Activated CD4-positive, alpha-beta T cell treated with anti-CD3 and anti-CD28 coated beads, Interleukin-2, amount 50 U/mL, for 48 hours (primary cell): ENCODE measurements at places on chromosomes 2 and 18.

- no peak for DNase-seq
These were observed 18.6 kb upstream of the PDE1A start for GRCh38 chr2:182445391-182445965.

DNA sequence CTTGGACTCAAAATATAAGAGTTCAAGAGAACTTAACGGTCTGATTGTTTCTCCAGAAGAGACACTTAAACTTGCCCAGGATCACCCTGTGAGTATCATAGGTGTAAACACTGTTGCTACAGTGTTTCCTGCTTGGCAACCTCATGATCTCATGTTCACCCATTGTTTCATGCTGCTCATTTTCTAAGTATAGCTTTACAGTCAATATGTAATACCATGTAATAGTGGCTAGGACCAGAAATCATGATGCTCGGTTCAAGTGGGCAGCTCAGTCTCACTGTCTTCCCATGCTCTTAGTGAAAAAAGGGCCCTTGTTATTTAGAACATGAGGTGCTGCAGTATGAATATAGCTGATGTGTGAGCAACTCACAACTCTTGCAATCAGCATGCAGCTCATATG, 157.5 kb downstream of the CERS6 start:
- DNase-seq, result no peak

- DNase-seq, result no peak
These were observed 169.2 kb downstream of the ZFP36L2 start for GRCh38 chr2:43057026-43057741.

GRCh38 chr2:212893216-212893615, 258.2 kb downstream of the IKZF2 start:
- no peak for DNase-seq

DNA sequence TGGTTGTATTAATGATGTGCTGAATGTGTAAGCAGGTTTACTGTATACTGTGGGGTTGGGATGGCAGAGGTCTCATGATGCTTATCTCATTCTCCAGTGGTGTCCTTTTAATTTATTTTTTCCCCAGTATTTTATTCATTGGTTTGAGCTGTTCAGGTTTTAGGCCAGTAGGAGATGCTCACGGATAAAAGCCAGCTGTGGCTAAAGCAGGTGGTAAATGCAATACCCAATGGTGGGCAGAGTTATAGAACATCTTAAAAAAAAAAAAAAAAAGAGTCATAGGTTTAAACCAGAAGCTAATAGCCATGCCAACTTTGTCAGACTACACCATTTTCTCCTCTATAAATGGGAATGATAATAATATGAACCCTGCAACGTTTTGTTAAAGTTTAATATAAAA, 57.8 kb upstream of the NEUROD1 start:
- no peak for DNase-seq

- no peak for DNase-seq
These were observed 10.9 kb downstream of the INO80D start for GRCh38 chr2:206075113-206075512.

DNA sequence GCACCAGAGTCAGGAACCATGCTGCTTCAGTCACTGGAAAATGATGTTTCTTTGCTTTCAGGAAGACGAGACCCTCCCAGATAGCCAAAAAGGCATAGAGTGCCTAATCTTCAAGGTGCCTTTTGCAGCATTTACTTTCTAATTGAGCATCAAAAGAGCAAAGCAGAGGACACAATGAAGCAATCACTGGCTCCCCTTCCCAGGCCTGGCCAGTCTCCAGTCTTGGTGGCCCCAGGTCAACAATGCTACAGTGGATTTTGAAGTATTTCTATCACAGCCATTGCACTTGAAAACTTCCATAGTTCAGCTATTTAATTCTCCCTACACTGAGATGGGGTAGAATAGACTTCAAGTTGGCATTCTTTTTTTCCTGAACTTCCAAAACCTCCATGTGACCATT, 15.4 kb downstream of the ZBTB7C start:
- no peak for DNase-seq

DNA sequence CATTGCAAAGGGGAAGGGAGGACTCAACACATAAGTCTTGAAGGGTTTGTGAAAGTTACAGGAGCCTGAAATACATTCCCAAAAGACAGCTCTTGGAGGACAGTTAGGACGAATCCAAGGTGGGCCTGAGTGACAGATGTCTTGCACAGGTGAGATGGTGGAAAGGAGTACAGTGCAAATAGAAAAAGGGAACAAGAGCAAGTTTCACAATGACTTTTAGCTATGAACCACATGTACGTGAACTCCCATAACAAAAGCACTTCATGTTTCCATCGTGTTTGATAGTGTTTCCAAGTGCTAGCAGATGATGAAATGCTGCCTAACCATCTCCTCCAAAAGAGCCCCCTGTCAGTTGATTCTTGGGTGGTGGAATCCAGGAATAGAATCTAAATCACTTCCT, 1.8 kb downstream of the IL18RAP start:
- no peak for DNase-seq
